ENCODE measurements at places on chromosomes 12 and 14.

DNA sequence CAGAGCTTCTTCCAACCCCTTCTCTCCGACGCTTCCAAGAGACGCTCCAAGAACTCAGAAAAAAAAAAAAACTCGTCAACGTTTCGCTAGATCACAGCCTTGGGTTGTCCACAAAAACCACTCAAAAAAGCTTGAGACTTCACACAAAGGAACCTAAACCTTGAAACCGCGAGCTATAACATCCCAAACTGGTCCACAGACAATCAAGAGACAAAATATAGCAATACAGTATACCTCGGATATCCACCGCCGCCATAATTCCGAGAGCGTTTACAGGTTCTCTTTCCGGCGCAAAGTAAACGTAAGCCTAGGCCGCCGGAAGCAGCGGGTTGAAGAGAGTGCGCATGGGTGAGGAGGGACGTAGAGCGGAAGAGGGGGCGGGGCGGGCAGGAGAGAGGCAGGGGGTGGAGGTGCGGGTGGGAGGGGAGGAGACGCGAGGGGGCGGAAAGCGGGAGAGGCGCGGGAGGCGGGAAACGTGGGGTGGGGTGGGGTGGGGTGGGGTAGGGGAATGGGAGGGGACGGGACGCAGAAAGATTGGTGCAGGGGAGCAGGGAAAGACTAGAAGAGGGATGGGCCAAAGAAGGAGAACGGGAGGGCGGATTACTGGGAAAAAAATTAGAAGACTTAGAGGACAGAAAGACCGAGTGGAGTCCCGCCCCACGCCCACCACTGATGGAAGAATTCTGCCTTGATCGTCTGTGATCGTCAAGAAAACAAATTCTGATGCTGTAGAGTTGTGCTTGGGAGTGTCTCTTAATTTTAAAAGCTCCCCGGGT, at the start of gene MED6:
TSS of gene MED6 (minus strand) at position 274 of the 776 bp plus-strand sequence. CDS start at position 256, 18 bp downstream.
- peak; percentile 89 for DNase-seq

DNA sequence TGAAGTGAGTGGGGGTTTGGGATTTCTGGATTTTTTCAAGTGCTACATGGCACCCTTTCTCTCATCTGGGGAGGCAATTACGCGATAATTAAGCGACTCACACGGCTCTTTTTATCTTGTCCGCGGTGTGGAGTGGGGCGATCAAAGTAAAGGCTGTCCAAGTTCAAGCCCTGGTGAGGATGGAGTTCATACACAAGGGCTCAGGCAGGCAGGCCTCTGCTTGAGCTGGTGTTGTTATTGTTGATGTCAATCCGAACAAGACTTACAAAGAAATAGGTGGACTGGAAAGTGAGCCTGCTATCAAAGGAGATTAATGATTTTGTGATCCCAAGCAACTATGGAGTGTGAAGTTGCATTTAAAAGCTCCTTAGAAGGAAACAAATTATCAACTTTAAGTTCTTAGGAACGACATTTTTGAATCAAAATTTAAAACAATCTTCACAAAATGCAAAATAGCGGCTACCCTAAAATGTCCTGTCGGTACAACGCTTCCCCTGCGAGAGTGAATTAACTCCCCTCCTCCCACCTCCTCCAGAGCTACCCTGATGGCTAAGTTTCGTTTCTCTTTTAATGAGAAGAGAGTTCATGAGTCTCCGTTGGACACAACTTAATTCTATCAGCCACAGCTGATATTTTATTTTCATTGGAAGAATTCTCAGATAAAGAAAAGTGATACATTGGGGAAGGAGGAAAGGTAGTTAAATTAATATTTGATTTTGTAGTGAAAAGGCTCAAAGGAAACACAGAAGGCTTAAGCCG, 5.9 kb downstream of the FOXA1 start:
- no peak for DNase-seq

DNA sequence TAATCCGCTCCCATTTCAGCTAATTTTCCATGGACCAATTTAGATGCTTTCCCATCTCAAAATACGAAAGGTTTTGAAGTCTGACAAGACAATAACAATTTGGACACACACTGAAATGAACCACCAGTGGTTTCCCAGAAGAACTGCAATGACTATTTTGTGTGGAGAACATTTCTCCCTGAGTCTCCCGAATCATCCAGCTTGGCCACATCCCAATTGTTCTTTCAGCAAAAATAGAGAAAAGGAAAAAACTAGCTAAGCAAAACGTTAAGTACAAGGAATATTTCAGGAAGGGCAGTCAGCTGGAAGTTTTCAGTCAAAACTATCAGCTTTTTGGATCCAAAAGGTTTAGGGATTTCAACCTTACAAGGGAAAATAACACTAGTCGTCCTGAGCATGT, 390.6 kb downstream of the KCNH5 start:
- no peak for DNase-seq

GRCh38 chr14:101891471-101891870, 72.9 kb upstream of the DYNC1H1 start:
- no peak for DNase-seq

- DNase-seq, result peak; percentile 66
Measured at GRCh38 chr14:74804219-74804825, 41.2 kb downstream of the YLPM1 start.

DNA sequence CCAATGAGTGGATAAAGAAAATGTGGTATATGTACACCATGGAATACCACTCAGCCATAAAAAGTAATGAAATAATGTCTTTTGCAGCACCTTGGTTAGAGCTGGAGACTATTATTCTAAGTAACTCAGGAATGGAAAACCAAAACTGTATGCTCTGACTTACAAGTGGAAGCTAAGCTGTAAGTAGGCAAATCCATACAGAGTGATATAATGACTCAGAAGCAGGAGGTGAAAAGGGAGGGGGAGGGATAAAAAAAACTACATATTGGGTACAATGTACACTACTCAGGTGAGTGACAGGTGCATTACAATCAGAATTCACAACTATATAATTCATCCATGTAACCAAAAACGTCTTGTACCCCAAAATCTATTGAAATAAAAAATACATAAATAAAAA, 15.1 kb upstream of the CLEC1A start:
- no peak for DNase-seq

DNA sequence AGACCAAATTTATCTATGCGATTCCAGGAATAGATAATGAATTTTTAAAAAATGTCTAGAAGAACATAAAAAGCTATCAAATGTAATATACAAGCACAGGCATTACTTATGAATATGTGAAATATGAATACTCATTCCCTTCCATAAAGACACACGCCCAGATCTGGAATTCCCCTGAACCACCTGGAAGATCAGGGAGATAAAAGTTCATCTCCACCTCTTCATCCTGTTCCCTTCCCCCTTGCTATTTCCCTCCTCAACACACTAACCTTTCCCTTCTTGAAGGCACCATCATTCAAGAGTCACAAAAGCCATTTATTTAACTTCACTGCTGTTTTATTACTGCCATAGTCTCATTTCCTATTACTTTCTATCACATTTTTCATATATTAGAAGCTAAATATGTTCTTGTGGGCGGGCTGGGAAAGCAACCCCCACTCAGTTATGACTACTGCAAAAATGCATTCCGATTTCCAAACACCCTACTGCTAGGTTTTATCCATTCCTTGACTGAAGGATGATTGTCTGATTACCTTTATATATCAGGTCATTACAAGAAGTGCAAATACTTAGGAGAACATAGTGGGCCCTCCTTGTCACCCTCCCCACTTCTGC, 16.1 kb downstream of the FGD6 start:
- DNase-seq, result no peak

GRCh38 chr12:75825686-75826085, 205.9 kb downstream of the PHLDA1 start:
- no peak for DNase-seq

All from AML-193 (cell line).